ENCODE measurements at places on chromosomes 7 and 10.

DNA sequence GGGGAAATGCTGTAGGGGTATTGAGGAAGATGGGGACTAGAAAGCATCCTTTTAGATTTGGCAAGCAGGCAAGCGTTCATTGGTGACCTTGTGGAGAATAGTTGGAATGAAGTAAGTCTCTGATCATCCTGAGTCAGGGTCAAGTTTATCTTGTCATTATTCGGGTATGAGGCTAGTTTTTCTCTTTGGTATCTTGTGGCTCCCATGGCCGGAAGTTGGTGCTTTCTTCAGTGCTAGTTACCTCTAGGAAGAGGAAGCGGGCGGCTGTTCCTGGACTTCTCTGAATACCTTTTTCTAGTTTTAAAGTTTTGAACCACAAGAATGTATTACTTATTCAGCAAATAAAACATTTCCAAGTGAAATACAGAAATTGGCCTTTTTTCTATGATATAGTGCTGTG lies 9.2 kb downstream of the CREM start:
- no peak for DNase-seq

DNA sequence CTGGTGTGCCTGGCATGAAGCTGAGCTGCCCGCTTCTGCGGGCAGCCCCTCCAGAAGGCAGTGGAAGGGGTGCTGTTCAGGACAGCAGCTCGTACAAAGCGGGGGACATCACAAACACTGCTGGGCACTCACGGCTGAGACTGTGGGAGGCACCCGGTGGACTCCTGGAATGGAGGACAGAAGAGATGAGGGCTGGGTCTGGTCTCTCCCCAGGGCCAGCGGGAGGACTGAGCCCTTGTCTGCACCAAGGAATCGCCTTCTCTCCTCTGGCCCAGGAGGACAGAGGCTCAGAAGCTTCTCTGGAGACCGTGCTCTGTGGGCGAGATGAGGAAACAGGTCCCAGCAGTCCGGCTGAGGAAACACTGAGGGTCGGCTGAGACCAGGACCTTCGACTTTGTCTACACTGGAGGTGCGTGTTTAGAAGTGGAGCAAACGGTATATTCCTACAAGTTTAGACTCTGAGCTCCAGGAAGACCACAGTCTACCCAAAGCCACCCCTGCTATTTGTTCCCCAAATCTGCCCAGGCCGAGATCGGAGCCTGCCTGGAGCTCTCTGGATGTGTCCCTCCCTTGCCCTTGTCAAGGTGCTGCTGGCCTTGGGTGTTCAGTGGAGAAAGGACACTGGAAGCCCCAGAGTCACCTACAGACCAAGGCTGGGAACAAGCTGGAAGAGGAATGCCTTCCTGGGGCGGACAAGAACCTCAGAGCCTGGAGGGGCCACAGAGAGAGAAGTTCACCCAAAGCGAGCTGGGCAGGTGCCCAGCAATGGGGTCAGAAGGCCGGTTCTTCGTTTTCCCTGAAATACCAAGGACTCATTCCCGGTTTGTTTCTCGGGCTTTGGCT lies 12.9 kb upstream of the INPP5A start:
- DNase-seq, result no peak

- DNase-seq, result no peak
Observed at GRCh38 chr7:156950381-156950858, 908 bp downstream of the NOM1 start.

- DNase-seq, result no peak
Observed at GRCh38 chr7:4158441-4159153, 523.5 kb upstream of the FOXK1 start.

- DNase-seq, result no peak
Observed at GRCh38 chr10:5484205-5484604, 15.2 kb downstream of the CALML5 start.

- no peak for DNase-seq
Observed at GRCh38 chr10:21604651-21605050, 70.6 kb downstream of the MLLT10 start.

DNA sequence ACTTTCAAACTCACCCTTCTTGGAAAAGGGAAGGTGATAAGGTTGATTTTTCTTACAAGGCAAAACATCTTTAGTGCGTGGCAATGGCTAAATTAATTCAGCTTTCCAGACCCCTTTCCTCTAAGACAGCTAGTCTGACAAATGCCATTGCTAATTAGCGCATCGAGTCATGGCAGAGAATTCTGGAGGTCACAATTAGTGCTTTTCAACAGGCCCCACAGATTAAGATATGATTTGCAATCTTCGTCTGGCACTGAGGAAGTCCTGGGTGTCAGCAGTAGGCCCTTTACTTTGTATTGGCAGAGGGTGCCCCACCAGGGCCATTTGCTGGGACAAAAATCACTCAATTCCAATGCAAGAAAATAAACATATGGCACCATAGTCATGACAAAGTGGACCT lies 189.2 kb upstream of the AGK start:
- DNase-seq, result no peak

DNA sequence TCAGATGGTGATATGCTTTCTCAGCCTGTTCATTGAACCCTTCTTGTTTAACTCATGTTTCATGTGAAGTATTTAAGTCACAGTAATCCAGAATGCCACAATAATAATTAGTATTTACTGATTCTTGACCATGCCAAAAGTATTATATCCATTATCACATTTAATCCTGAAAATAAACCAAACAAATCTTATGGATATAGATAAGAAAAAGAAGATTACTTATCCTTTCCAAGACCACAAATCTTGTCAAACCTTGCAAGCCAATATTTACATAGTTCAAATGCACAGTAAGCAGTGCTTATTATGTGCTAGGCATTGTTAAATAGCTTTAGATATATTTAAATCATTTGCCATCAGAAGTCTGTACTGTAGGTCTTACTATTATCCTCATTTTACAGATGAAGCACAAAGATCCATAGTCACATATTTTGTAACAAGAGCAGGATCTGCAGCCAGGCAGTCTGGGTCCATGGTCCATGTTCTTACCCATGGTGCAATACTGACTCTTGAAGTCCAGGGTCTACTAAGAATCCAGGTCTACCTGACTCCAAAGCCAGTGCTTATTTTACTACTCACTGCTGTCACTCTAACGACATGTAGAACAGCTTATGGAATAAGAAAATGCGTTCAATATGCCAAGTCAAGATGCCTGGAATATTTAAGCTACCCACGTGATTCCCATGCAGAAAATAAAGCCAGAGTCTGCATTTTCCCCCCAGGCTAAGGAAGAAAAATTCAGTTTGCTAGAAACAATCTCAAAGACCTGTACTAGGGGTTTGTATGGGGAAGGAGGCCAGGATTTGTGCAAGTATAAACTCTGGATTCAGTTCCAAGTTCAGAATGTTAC lies 984.8 kb upstream of the LRRTM3 start:
- no peak for DNase-seq

- DNase-seq, result no peak
Observed at GRCh38 chr10:24847112-24848070, 105.0 kb downstream of the PRTFDC1 start.

DNA sequence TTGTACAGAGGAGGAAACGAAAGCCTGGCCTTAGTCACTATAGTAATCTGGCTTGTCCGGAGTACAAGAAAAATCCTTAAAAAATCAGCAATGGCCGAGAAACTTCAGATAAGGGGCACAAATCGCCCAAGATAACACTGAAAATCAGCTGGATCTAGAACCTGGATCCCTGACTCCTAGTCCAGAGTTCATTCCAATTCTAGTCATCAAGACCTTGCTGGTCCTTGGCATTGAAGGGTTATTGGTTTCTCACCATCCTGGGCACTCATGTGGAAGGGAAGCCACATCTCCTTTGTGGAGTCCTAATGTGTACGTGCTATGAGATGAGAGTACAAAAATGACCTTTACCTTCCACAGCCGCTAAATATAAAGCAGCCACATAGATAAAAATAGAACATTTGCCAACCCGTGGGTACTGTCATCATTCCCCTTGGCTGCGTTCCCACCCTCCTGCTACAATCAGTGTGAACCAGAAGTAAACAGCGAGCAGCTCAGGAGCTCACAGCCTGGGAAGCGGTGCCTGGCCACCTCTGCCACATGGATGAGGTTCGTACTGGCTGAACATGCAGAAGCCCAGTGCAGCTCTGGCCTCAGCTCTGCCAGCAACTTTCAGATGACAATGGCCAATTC lies 116.0 kb upstream of the PDLIM1 start:
- DNase-seq, result peak; percentile 88

DNA sequence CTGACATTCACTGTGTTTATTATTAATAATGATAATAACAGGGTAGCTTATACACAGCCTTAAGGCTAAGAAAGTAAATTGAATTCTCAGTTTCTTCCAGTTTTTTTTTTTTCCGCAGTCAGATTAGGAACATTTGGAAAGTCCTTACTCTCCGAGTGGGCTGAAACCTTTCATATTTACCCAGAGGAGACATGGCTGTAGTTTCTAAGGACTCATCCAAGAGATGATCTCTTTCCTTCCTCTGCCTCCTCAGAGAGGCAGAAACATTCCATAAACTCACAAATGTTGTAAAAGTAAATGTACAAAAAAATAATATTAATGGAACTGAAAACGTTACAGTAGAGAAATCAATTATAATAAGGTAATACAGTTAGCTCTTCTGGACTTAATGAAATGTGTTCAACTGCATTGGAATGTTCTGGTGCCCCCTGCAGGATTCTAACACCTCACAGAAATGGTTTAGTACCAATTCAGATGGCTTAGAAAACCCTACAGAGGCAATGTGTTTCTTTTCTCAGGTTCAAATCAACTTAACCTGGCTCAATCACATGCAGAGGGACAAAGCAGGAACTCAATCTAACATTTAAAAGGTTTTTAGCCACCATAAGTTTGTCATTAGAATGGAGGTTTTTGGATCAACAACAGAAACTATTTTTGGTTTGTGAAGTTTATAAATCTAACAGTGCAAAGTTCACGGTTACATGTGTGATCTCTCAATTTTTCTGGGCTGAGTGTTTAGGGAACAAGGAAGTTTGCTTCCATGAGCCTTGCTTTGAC lies 71.7 kb downstream of the ICA1 start:
- DNase-seq, result peak; percentile 70

DNA sequence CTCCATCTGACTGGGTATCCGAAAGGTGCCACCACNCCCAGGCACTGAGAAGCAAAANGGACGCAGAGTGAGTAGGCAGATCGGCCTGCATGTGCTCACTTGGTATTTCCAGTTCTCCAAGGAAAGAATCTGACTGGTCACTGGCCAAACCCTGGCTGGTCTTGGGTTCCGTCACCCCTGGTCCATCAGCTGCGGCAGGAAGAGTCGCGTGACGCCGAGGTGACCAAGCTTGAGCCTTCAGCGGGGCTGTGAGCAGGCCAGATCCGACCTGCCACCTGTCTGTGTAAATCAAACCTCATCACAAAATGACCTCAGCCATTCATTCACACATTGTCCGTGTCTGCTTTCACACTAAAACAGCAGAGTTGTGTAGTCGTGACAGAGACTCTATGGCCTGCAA lies 28.8 kb upstream of the CHST15 start:
- DNase-seq, result no peak

- no peak for DNase-seq
Observed at GRCh38 chr7:42247301-42247700, 10.3 kb upstream of the GLI3 start.

- no peak for DNase-seq
Observed at GRCh38 chr7:127959770-127960169, 71.5 kb downstream of the LRRC4 start.

GRCh38 chr10:12507165-12507850 lies 158.0 kb downstream of the CAMK1D start:
- no peak for DNase-seq
